ENCODE measurements at places on chromosomes 13 and 19.
A peak's percentile ranks its signal among the peaks of the same experiment; 100 is the strongest.

DNA sequence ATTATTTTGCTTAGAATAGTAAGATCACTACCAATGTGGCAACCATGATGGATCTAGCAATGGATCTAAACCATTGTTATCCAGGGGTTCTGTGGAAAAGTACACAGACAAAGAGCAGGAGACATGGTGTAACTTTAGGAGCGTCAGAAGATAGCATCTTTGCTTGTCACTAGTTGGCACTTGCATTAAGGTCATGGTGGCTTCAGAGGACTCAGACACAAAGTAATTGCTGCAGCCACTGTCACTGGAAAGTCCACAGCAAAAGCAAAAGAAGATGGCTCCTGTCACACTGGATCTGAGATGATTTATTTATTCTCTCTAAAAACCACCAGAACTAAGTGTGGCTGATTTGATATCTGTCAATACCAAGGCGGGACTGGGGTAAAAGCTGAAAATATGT is 93.3 kb upstream of the PCDH20 start:
- H3K4me1 ChIP-seq = no peaks in the 10 kb centered on the region
- H3K27ac ChIP-seq = no peak overlapping the region
- H3K27me3 ChIP-seq = no peaks in the 10 kb centered on the region
- no peaks in the 10 kb centered on the region for H3K36me3 ChIP-seq
- no peak for DNase-seq
- H3K4me3 ChIP-seq = no peak overlapping the region

DNA sequence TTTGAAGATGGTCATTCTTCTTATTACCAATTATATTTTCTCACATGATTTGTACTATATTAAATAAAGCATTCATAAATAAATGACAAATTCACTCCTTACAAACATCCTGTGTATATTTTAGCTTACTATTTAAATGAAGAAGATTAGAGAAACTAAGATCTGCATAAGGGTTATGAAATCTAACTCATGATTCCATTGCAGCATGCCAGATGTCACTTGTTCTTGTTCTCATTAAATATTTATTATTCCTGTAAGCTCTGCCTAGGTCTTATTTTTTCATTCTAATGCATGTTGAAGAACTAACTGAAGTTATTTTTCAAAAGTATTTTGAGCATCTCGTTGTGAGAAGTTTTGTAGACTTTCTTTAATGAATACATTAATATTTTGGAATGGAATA is 18.3 kb downstream of the NUP58 start:
- no peak for DNase-seq
- H3K27ac ChIP-seq = peak overlapping the region; percentile 21

DNA sequence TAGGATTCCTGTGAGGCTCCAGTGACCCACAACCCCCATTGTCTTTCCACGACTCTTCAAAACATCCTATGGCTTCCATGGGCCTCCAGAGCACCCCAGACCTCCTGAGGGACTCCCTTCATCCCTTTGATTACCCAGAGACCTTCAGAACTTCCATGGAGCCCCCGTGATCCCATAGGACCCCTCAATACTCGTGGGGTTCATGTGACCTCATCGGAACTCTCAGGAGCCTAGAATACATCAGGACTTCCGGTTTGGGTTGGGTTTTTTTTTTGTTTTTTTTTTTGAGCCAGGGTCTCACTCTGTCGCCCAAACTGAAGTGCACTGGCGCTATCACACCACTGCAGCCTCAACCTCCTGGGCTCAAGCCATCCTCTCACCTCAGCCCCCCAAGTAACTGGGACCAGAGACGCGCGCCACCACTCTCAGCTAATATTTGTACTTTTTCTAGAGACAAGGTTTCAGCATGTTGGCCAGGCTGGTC is 774 bp downstream of the ALDH16A1 start:
- no peaks in the 10 kb centered on the region for H3K27me3 ChIP-seq
- H3K27ac ChIP-seq = peak overlapping the region; percentile 99
- peaks cover 28% of the 10 kb centered on the region for H3K4me1 ChIP-seq
- H3K4me3 ChIP-seq = peak overlapping the region; percentile 95
- H3K36me3 ChIP-seq = peaks cover 4% of the 10 kb centered on the region
- DNase-seq = no peak

DNA sequence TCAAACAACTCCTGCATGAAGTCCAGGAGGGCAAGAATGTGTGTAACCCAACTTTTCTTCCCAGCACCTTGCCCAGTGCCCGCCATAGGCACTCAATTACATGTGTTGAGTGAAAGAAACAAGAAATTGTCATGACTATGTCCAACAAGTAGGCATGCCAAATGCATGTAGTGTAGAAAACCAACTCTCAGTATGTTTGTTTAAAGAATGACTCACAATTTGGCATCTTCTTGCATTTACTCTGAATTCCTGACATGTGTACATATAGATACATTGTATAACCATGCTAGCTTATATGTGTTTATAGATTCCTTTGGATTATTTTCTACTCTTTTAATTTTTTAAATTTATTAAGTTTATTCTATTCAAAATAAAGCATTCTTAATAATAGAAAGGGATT is 305.0 kb downstream of the EFNB2 start:
- H3K4me3 ChIP-seq = no peak overlapping the region
- H3K4me1 ChIP-seq = no peaks in the 10 kb centered on the region
- H3K36me3 ChIP-seq = no peaks in the 10 kb centered on the region

- peaks cover 10% of the 10 kb centered on the region for H3K27me3 ChIP-seq
- peaks cover 100% of the 10 kb centered on the region for H3K4me1 ChIP-seq
- DNase-seq = peak; percentile 83
These were observed 135.7 kb downstream of the LMO7 start for GRCh38 chr13:75771818-75772217.

DNA sequence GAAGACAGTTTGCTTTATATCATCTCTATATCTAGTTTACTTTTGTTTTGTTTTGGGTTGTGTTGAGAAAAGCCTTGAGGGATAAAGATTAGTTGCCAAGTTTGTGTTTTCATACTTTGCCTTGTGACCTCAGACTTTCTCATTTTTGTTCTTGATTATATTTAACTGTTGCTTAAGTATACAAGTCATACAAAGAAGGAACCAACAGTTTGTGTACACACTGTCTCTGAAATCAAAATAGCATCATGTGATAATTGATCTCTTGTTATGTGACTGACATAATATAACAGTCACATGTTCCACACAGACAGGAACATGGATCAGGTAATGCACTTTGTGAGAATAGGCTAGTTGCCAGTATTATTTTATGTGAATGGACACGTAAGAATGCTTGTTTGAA is 70.8 kb downstream of the SHISA2 start:
- H3K27ac ChIP-seq = no peak overlapping the region
- H3K27me3 ChIP-seq = peaks cover 5% of the 10 kb centered on the region
- no peaks in the 10 kb centered on the region for H3K36me3 ChIP-seq
- DNase-seq = no peak
- H3K4me3 ChIP-seq = no peak overlapping the region
- H3K4me1 ChIP-seq = no peaks in the 10 kb centered on the region

GRCh38 chr13:32272021-32272683 is 43.0 kb downstream of the ZAR1L start:
- no peak overlapping the region for H3K27ac ChIP-seq
- DNase-seq = no peak
- H3K36me3 ChIP-seq = peaks cover 19% of the 10 kb centered on the region
- H3K27me3 ChIP-seq = peaks cover 2% of the 10 kb centered on the region

DNA sequence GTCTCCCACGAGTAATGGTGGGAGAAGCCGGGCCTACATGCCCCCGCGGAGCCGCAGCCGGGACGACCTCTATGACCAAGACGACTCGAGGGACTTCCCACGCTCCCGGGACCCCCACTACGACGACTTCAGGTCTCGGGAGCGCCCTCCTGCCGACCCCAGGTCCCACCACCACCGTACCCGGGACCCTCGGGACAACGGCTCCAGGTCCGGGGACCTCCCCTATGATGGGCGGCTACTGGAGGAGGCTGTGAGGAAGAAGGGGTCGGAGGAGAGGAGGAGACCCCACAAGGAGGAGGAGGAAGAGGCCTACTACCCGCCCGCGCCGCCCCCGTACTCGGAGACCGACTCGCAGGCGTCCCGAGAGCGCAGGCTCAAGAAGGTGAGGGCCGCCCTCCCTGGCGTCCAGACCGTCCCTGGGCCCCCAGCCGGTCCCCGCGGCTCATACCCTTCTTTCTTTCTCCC is 1.4 kb upstream of the USF2 start:
- DNase-seq = no peak
- peaks cover 12% of the 10 kb centered on the region for H3K4me1 ChIP-seq
- peak overlapping the region; percentile 97 for H3K4me3 ChIP-seq
- H3K27me3 ChIP-seq = peaks cover 7% of the 10 kb centered on the region
- peak overlapping the region; percentile 95 for H3K27ac ChIP-seq

GRCh38 chr19:480016-480855 is 16.1 kb upstream of the MADCAM1 start:
- H3K27me3 ChIP-seq = peaks cover 3% of the 10 kb centered on the region
- peak; percentile 11 for DNase-seq
- peak overlapping the region; percentile 65 for H3K27ac ChIP-seq
- peak overlapping the region; percentile 37 for H3K4me3 ChIP-seq

- H3K27me3 ChIP-seq = peaks cover 3% of the 10 kb centered on the region
- no peak for DNase-seq
- peaks cover 63% of the 10 kb centered on the region for H3K4me1 ChIP-seq
- H3K4me3 ChIP-seq = peak overlapping the region; percentile 100
- H3K36me3 ChIP-seq = peaks cover 70% of the 10 kb centered on the region
These were observed 1.9 kb downstream of the SAFB start for GRCh38 chr19:5624741-5625278.

- no peaks in the 10 kb centered on the region for H3K4me1 ChIP-seq
- H3K4me3 ChIP-seq = no peak overlapping the region
- no peak overlapping the region for H3K27ac ChIP-seq
- no peak for DNase-seq
- H3K36me3 ChIP-seq = no peaks in the 10 kb centered on the region
These were observed 551.4 kb upstream of the SGCG start for GRCh38 chr13:22629374-22629773.

DNA sequence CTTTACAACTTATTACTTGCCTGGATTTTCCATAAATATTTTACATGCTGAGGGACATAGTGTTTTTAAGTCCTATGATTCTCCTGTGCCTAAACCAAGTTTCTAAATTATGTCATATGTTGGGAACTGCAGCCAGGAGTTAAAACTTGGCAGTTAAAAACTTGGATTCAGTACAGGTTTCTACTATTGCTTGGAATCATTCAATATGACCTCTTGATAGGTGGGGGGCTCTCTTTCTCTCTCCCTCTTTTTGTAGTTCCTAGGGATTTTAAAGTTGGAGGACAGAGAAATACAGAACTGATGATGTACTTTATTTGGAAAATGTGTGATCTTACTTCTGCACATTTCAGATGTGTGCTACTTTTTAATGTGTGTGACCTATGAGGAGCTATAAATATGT is 4.7 kb downstream of the CSNK1A1L start:
- H3K4me1 ChIP-seq = peaks cover 12% of the 10 kb centered on the region
- H3K27ac ChIP-seq = no peak overlapping the region
- no peak overlapping the region for H3K4me3 ChIP-seq
- no peaks in the 10 kb centered on the region for H3K36me3 ChIP-seq

DNA sequence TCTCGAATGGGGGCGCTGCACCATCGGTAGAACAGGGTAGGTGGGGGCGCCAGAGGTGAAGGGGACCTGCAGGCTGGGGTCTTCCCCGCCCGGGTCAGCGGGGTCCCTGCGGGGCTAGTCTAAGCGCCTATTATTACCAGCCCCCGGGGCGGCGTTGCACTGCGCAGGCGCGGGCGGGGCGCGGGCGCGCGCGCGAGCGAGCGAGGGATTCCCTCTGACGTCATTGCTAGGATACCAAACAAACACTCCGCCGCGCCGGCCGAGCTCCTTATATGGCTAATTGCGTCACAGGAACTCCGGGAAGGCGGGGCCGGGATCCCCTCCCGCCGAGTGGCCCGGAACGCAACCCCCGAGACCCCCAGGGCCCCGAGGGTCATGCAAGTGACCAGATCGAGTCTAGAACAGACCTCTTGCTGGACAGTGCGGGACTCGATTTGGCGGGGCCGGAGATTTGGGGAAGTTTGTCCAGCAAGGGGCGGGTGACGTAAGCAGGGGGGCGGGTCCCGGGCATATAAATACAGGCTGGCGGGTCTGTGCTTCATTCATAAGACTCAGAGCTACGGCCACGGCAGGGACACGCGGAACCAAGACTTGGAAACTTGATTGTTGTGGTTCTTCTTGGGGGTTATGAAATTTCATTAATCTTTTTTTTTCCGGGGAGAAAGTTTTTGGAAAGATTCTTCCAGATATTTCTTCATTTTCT is at the start of gene FOSB:
Gene FOSB (plus strand): TSS at position 541 of the 703 bp plus-strand sequence. CDS start 591 bp downstream, outside the sequence.
- DNase-seq = peak; percentile 94
- peak within 1 kb of the TSS; percentile 89 for H3K4me3 ChIP-seq
- H3K36me3 ChIP-seq = peaks cover 7% of the 10 kb centered on the region

- H3K4me1 ChIP-seq = no peaks in the 10 kb centered on the region
- H3K36me3 ChIP-seq = no peaks in the 10 kb centered on the region
- H3K4me3 ChIP-seq = no peak overlapping the region
These were observed 562.1 kb upstream of the PCDH9 start for GRCh38 chr13:67792151-67792676.

DNA sequence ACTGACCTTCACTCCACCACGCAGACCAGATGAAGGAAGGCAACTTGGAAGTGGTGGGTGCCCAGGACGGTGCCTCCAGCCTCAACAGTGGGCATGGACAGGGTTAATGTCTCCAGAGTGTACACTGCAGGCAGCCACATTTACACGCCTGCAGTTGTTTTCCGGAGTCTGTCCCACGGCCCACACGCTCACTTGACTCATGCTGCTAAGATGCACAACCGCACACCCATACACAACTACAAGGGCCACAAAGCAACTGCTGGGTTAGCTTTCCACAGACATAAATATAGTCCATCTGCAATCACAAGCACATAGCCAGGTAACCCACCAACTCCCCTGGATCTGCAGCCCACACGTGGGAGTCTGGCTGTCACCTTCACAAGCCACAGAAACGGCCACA is 12.6 kb upstream of the AXL start:
- no peaks in the 10 kb centered on the region for H3K36me3 ChIP-seq
- H3K4me1 ChIP-seq = peaks cover 27% of the 10 kb centered on the region
- no peak for DNase-seq
- H3K27ac ChIP-seq = no peak overlapping the region
- no peak overlapping the region for H3K4me3 ChIP-seq
- H3K27me3 ChIP-seq = peaks cover 10% of the 10 kb centered on the region

DNA sequence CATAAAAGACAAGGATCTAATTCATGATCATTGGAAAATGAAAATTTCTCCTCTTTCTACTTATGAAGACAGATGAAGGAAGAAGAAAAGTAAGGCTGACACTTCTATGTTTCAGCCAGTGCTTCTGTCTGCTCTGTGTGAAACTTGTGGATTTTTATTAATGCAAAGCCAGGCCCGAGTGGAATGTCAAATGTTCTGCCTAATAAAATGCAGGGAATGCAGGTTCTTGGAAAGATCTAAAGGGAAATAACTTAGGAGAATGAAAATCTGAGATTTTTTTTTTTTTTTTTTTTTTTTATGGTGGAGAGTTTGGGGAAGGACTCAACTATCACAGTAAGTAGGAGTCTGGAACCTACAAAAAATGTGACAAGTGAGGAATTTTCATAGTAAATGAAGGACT is 1732.3 kb upstream of the SLC10A2 start:
- DNase-seq = no peak
- H3K27me3 ChIP-seq = peaks cover 1% of the 10 kb centered on the region
- H3K36me3 ChIP-seq = no peaks in the 10 kb centered on the region
- no peak overlapping the region for H3K4me3 ChIP-seq

GRCh38 chr13:90232291-90232690 is 1115.2 kb upstream of the MIR17HG start:
- H3K27me3 ChIP-seq = peaks cover 12% of the 10 kb centered on the region
- no peak for DNase-seq
- H3K27ac ChIP-seq = no peak overlapping the region

Data from HFFc6 (cell line).